Uterus (tissue), 4 donors: ENCODE measurements at places on chromosomes 3 and 15. TPM values are rescaled to one million over a fixed set of nuclear protein-coding genes. Genes with fewer than 3 reads are reported as not detected.
A peak's percentile ranks its signal among the peaks of the same experiment; 100 is the strongest.

GRCh38 chr15:66072616-66073361 lies 180.8 kb downstream of the MEGF11 start:
- H3K4me3 ChIP-seq, result no peak overlapping the region
- no peak overlapping the region for H3K27ac ChIP-seq
- no peaks in the 10 kb centered on the region for H3K4me1 ChIP-seq
- no peak for DNase-seq

Gene PRR23A
- not detected for total RNA-seq

DNA sequence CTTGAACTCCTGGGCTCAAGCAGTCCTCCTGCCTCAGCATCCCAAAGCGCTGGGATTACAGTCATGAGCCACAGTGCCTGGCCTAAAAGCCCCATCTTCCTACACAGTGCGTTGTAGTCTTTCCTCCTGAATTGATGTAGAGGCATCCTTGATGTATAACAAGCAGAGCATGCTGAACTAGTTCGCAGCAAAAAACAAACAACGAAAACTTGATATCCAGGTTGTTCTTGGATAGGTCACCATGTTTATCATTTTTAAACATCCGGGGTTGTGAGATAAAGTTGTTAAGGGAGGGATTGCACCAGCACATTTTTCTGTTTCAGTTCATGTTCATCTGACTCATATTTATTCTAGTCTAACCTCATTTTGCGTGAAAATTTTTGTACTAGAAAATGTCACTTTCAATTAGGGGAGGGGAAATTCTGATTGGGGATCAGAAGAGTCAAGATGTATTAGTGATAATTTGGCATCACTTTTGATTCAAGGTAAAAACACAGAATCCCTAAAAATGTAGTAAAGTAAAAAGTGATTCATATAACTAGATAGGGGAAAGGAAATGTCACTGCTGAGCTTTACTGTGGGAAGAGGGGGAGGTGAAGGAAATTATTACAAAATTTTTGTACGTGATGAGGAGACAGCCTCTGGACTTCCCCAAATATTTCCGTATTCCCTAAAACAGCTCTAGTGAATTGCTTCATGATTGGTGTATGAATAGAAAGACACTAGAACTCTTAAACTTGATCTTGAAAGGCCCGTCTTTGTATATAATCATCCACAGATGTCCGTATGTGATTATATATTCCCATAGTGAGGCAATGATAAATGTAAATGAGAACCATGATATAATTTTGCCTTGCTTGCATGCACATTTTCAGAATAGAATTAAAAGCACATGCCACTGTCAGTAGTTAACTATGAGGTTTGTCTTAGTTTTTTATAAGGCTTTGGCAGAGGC lies 22.9 kb downstream of the RAB8B start:
- peak overlapping the region; percentile 84 for H3K27ac ChIP-seq
- H3K27me3 ChIP-seq, result no peaks in the 10 kb centered on the region
- H3K4me3 ChIP-seq, result no peak overlapping the region
- no peaks in the 10 kb centered on the region for H3K36me3 ChIP-seq

DNA sequence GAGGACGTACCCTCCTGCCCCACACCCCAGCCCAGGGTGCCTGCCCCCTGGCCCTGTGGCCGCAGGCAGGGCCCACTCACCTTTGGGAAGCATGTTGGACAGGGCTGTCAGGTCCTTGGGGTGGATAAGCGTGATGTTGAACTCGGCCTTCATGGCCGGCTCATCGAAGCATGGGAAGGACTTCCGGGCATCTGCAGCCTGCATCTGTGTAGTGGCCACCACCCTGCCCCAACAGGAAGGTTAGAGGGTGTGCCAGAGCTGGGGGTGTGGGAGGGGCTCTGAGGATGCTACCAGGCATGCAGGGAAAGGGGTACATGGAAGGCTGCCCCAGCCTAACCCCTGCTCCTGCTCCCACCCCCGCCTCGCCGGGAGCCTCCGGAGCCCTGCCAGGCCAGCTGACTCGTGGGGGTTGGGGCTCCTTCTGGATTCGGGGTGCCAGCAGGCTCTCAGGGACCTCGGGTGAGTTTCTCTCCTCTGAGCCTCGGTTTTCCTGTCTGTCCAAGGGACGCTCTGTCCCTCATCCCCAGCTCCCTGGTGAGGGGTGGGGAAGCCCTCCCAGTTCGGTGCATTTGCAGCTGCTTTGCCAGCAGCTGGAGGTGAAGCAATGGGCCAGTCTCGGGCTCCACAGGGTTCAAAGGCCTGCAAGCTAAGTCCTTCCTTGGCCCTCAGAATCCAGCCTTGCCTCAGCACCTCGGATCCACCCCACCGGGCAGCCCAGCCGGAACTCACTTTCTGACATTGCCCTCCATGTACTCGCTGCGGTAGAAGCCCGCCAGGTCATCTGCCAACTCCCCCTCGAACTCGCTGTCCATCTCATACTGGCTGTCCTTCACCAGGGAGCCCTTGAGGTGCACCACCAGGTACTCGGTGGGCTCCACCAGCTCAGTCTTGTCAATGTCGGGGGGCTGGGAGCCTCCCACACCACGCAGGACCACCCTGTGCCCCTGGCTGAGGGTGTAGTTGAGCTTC lies 9.1 kb downstream of the ANPEP start:
- DNase-seq, result no peak
- no peak overlapping the region for H3K4me3 ChIP-seq
- H3K4me1 ChIP-seq, result no peaks in the 10 kb centered on the region
- H3K36me3 ChIP-seq, result no peaks in the 10 kb centered on the region

Gene GALNT15
- total RNA-seq, result 71.5 TPM

DNA sequence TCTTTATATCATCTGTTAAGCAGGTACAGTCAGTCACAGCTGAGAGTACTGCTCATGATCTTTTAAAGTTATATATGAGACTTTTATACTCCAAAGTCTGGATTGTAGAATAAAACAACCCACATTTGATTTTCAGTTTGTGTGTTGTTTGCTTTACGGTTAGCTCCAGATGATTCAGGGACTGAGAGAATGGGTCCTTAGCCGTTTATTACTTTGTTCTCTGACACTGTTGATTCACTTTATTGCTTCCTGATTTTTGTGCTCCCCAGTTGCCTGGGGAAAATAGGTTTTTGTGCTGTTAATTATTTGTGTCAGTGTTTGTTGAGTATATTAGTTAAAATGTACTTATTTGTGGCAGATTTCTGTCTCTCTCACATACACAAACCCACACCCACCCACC lies 8.6 kb upstream of the EBLN2 start:
- H3K36me3 ChIP-seq, result no peaks in the 10 kb centered on the region
- H3K4me3 ChIP-seq, result no peak overlapping the region
- no peak overlapping the region for H3K27ac ChIP-seq
- no peaks in the 10 kb centered on the region for H3K27me3 ChIP-seq

- H3K36me3 ChIP-seq, result no peaks in the 10 kb centered on the region
- no peaks in the 10 kb centered on the region for H3K27me3 ChIP-seq
- DNase-seq, result peak; percentile 67
- peak overlapping the region; percentile 56 for H3K27ac ChIP-seq
Measured at GRCh38 chr3:196650740-196651311, 11.3 kb downstream of the NRROS start.

DNA sequence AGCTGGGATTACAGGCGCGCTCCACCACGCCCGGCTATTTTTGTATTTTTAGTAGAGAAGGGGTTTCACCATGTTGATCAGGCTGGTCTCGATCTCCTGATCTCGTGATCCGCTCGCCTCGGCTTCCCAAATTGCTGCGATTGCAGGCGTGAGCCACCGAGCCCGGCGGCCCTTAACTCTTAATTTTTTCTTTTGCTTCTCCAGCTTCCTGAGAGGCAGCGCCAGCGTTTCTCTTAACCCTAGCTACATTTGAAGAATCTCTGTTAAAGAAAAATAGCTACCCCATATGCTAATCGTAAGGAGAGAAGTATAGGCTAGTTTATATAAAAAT lies 465 bp upstream of the GK5 start:
- peak overlapping the region; percentile 83 for H3K27ac ChIP-seq
- H3K4me3 ChIP-seq, result peak overlapping the region; percentile 65
- H3K4me1 ChIP-seq, result no peaks in the 10 kb centered on the region
- no peak for DNase-seq

Gene FOXB1
- not detected for total RNA-seq

DNA sequence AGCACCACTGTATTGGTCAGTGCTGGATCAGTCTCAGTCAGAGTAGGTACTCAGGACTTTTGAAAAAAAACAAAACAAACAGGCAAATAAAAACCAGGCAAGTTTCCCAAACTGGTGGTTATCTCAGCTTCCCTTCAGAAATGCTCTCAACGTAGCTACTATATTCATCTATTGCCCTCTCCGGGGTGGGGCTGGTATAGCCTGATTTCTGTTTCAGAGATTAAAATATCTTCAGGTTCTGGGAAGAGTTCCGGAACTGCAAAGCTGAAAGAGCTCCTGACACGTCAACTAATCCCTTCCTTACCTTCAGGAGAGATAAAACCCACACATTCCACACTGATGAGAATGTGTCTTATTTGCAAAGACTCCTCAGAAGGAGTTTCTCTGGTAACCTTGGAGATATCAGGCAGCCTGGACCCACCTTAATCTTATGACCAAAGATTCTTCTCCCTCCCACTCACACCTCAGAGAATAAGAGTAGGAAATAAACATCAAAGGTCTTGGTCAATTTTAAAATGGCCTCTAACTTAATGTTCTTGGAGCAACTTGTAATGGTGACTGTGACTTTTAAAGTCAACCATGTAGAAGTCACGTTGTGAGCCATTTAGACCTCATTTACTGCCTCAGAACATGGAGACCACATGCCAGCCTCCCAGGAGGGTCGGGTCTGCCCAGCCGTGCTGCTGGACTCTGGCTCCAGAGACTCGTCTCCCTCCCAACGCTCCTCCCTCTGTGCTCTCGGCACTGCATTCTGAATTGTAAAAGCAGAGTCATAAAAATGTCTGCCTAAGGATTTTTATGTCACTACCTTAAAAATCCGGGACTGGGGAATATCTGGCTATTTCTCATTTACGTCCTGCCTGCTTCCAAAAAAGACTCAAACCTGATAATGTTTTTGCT lies 53.8 kb downstream of the CDCP1 start:
- peak overlapping the region; percentile 84 for H3K27ac ChIP-seq
- H3K36me3 ChIP-seq, result no peaks in the 10 kb centered on the region
- no peak overlapping the region for H3K4me3 ChIP-seq
- DNase-seq, result peak; percentile 79

GRCh38 chr3:157865352-157866000 lies 240.7 kb downstream of the SHOX2 start:
- no peaks in the 10 kb centered on the region for H3K27me3 ChIP-seq
- no peaks in the 10 kb centered on the region for H3K36me3 ChIP-seq
- no peaks in the 10 kb centered on the region for H3K4me1 ChIP-seq
- no peak overlapping the region for H3K27ac ChIP-seq

DNA sequence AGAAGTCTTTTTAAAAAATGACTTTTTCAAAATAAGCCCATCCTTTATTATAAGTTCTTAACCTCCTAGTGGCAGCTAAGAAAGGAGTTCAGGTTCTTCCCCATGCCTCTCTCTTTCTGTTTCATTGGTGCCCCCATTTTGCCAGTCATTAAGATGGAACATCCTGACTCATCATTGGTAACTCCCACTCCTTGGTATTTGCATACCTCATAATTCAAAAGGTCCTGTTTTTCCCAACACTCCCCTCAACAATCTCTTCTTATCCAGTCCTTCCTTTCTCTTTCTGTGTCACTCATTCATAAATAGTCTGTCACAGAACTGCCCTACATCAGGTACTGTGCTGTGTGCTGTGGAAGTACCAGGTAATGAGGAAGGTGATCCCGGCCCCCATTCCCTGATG lies 394.0 kb downstream of the FOXP1 start:
- H3K4me3 ChIP-seq, result no peak overlapping the region
- H3K27me3 ChIP-seq, result no peaks in the 10 kb centered on the region
- no peaks in the 10 kb centered on the region for H3K36me3 ChIP-seq

- H3K36me3 ChIP-seq, result no peaks in the 10 kb centered on the region
- H3K27ac ChIP-seq, result peak overlapping the region; percentile 18
- no peak for DNase-seq
- no peak overlapping the region for H3K4me3 ChIP-seq
Measured at GRCh38 chr15:62164014-62164395, 1.1 kb downstream of the C2CD4B start.

Gene ARPP21
- total RNA-seq, result not detected

- H3K36me3 ChIP-seq, result no peaks in the 10 kb centered on the region
- peak within 1 kb of the TSS; percentile 94 for H3K27ac ChIP-seq
- peak within 1 kb of the TSS; percentile 80 for H3K4me3 ChIP-seq
- DNase-seq, result peak; percentile 76
- peaks cover 15% of the 10 kb centered on the region for H3K4me1 ChIP-seq
- H3K27me3 ChIP-seq, result no peaks in the 10 kb centered on the region
Measured at GRCh38 chr3:51967384-51968169, at the start of gene PCBP4. PCBP4 (minus strand) TSS chr3:51967454; CDS start chr3:51961240, 6,214 bp downstream.

- no peak overlapping the region for H3K4me3 ChIP-seq
- DNase-seq, result no peak
- no peaks in the 10 kb centered on the region for H3K36me3 ChIP-seq
- no peaks in the 10 kb centered on the region for H3K4me1 ChIP-seq
Measured at GRCh38 chr3:4956738-4957137, 22.5 kb upstream of the BHLHE40 start.

Gene PLIN1
- total RNA-seq, result 1.3 TPM
